ENCODE measurements at places on chromosomes 7 and 10.

- DNase-seq: peak; percentile 8
Measured at GRCh38 chr7:37009125-37009675, 284.9 kb upstream of the AOAH start.

DNA sequence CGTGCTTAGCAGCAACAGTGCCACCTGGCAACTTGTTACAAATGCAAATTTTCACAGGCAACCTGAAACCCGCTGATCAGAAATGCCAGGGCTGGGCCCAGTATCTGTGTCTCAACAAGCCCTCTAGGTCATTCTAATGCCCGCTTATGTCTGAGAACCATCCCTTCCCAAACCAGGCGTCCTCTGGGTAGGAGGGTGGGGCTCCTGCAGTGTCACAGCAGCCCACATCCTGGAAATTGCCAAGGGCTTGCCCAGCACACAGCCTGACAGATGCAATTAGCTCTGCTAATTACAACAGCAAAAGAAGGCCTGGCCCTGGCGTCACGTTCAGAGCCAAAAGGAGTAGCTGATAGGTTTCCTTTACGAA is 15.9 kb downstream of the ITPRIP start:
- DNase-seq: no peak

- peak; percentile 88 for DNase-seq
Measured at GRCh38 chr7:35555934-35556333, 139.0 kb downstream of the HERPUD2 start.

DNA sequence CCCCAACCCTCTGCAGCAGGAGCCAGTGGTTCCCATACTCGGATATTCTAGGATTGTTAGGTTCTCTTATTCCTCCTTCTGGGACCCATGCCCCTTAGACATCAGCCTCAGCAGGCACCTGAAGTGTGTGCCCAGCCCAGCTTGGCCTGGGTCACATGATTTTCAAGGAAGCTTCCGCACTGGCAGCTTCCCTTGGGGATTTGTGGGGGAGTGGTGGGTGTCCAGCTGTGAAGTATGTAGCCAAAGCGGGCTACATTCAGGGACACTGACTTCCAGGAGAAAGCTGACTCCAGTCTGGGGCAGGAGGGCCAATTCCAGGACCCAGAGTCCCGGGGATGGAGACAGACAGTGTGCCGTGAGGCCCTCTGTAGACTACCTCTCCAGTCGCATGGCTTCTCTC is 1.3 kb downstream of the LDB1 start:
- DNase-seq: peak; percentile 49

DNA sequence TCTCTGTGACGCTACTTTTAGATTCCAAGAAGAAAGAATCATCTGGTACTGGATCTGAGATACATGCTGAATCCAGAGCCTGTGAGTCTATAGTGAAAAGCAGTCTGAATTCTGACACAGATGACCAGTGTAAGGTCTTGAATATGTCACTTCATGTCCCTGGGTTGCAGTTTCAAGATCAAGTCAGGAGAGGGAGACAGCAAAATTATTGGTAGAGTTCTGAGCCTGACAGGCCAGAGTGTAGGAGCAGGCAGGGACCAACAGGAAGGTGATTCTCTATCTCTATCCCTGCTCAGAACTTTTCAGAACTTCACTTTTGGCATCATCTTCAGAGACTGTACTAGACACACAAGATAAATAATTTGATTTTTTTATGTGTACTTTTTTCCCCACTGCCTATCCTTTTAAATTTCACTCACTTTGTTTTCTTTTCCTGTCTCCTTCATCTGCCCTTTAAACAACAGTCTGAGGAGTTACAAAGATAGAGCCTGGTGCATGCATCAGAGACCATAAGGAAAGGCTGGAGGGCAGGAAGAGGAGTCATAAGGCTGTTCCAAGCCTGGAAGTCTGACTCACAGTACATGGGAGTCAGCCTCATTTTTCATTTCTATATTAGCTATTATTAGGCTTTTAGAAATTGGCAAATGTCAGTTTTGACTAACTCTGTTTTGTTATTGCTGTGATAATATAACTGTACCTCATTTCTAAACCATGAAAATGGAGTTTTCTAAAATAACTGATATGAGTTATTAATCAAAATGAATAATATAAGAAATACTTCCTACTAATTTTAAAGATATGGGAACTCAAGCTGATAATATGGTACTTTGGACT is 120.2 kb upstream of the TMEM229A start:
- DNase-seq: peak; percentile 77

GRCh38 chr7:114875186-114875585 is 46.7 kb upstream of the MDFIC start:
- no peak for DNase-seq

- DNase-seq: no peak
Measured at GRCh38 chr7:127900141-127900540, 131.1 kb downstream of the LRRC4 start.

DNA sequence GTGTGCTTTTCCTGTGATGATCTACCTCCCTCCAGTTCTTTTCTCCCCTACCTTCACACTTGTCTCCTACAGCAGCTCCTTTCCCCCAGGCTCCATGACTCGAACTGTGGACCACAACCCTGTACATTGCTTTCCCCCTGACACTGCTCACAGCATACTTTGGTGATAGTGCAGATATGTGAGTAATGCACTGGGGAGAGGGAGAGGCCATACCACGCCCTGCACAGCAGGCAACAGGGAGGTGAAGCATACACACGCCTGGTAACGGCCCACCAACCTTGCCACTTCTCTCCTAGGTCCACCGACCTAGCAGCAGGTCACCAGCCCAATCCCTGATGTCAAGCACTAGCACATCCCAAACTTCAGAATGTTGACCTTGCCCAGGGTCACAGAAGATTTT is 238.2 kb downstream of the GRID1 start:
- DNase-seq: no peak

- no peak for DNase-seq
Measured at GRCh38 chr7:8084836-8085235, 116.2 kb downstream of the GLCCI1 start.
